ENCODE measurements at places on chromosomes 13 and 19.

DNA sequence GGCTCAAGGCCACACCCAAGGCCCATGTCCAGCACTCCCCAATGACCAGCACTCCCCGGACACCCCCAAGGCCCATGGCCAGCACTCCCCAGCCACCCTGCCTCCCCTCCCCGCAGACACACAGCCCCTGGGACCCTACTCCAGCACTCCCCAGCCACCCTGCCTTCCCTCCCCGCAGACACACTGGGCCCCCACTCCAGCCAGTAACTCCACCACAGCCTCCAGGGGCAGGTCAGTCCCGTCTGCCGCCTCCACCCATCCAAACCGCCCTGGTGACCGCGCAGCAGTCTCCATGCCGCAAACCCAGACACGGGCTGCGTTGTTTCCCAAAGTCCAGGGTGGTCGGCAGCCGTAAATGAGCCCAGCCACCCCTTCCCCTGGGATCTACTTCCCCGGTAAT lies 70.7 kb downstream of the SPACA7 start:
- DNase-seq = no peak

DNA sequence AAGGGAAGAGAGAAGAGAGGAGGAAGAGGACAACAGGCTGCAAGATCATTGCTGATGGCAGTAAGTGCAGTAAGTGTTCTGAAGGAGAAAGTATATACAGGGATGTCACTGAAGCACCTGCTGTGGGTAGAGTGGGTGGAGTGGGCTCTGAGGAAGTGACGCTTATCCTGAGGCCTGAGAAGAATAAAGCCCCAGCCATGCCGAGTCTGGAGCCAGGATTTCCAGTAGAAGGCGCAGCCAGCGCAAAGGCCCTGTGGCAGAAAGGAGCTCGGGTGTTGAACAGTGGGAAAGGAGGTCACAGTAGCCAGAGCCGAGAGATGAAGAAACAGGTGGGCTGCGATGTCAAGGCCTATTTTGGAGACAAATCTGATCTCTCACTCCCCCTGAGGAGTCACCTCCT lies 31.8 kb upstream of the ADGRE5 start:
- no peak for DNase-seq

DNA sequence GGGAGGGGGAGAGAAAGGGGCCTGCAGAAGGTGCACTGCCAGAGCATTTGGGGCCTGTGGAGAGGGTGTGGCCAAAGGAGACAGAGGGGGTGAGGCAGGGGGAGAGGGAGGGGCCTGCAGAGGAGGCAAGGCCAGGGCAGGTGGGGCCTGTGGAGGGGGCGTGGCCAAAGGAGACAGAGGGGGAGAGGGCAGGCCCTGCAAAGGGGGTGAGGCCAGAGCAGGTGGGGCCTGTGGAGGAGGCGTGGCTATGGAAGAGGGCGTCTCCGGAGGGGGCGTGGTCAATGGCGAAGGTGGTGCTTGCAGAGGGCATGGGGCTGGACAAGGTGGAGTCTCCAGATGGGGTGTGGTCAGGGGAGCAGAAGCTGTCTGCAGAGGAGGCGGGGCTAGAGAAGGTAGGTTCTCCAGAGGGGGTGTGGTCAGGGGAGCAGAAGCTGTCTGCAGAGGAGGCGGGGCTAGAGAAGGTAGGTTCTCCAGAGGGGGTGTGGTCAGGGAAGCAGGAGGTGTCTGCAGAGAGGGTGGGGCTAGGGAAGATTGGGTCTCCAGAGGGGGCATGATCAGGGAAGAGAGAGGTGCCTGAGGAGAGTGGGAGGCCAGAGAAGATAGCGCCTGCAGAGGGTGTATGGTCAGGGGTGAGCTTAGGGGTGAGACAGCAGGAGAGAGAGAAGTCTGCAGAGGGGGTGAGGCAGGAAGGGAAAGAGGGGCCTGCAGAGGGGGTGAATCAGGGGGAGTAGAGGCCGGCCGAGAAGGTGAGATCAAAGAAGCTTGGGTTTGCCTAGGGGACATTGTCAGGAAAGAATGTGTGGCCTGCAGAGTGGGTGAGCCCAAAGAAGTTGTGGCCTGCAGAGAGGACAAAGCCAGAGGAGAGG lies 3.4 kb downstream of the PRR36 start:
- DNase-seq = no peak

- DNase-seq = no peak
Measured at GRCh38 chr13:95570016-95570415, 17.5 kb downstream of the CLDN10 start.

DNA sequence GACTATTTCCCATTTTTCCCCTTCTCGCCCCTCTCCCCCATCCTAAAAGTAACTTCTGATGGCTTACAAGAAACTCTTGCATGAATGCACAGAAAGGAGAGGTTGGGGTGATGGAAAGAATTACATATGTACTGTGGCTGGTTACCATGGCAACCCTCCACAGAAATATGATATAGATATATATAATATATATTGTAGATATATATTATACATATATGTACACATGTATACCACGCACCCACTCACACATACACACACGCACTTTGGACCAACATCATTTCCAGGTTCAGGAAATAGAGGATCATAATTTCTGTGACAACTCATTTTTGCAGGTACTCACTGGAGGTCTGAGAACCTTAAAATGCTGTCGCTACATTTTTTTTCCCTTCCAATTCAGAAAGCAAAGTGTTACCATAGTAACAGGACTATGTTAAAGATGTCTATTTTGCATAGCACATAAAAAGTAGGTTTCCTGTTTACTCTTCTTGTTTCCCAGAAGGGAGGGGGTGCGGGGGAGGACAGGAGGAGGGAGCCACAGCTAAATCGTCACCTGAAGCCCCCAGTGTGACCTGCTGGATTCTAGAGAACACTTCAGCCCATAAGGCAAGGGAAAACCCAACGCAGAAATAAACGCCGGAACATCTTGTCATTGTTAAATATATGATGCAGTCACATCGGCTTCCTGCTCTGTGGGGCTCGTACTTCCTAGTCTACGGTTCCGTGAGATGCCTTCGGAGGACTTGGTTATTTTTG lies 44.7 kb downstream of the EFNB2 start:
- DNase-seq = no peak

DNA sequence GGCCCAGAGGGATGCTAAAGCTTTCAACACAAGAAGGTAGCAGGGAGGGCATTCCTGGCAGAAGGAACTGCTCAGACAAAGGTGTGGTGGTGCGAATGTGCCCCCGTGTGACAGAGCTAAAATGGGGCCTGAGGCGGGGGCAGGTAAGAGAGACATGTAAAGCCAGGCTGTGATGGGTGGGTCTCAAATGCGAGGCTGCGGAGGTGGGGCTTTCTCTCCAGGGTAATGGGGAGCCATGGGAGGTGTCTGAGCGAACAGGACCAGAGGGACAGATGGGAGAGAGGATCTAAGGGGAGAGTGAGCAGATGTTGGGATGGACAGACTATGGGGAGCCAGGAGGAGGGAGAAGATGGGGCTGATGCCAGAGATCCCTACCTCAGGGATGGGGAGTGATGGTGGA lies 44.7 kb upstream of the NFIC start:
- no peak for DNase-seq

GRCh38 chr13:85236413-85236812 lies 562.8 kb downstream of the SLITRK6 start:
- no peak for DNase-seq

- no peak for DNase-seq
Measured at GRCh38 chr13:112453874-112454647, 77.9 kb downstream of the SPACA7 start.

- no peak for DNase-seq
Measured at GRCh38 chr13:47826471-47826870, 174.6 kb downstream of the SUCLA2 start.

- no peak for DNase-seq
Measured at GRCh38 chr19:8221161-8221560, 12.0 kb downstream of the CERS4 start.

DNA sequence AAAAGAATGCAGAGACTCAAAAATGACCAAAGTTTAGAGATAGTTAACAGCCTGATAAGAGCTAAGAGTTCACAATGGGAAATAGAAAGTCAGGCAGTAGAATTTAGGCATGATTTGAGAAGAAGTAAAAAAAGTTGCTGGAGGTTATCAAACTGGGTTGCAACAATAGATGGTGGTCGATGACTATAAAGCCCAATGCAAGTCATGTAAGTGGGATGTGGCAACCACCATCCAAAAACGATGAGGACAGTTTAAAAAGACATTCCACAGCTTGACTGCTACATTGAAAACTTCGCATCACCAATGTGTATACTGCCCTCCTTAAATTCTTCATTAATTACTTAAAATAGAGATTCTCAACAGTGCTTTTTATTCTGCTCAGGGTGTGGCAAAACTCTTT lies 19.7 kb downstream of the ELF1 start:
- DNase-seq = no peak

GRCh38 chr13:67200605-67201004 lies 29.5 kb downstream of the PCDH9 start:
- no peak for DNase-seq

DNA sequence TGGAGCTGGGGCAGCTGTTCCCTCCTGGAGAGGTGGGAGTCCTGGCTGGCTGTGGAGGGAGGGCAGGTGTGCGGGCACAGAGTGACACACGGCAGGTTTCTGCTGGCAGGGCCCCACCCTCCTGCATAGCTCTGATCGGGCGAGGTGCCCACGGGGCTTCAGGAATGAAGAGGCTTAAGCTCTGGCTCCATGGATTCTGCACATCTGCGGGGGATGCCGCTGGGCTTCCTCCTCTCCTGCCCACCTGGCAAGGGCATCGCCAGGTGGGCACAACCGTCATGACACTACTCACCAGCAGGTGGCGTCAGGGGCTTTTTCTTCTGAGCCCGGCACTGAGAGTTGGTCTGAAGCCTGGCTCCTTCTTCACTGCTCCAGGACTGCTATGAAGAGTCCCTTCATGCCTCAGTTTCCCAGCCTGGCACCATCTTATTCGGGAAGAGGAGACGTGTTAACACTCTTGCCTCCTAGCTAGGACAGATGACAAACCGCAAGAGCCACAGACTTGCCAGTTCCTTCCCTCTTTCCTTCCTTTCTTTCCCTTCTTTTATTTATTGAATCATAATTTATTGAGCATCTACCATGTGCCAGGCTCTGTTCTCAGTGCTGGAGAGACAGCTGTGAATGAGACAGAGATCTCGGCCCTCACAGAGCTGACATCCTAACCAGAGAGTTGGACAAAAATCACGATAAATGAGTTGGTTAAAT lies 15.2 kb upstream of the PAK4 start:
- DNase-seq = peak; percentile 62

- no peak for DNase-seq
Measured at GRCh38 chr13:110445183-110445582, 116.3 kb downstream of the RAB20 start.

DNA sequence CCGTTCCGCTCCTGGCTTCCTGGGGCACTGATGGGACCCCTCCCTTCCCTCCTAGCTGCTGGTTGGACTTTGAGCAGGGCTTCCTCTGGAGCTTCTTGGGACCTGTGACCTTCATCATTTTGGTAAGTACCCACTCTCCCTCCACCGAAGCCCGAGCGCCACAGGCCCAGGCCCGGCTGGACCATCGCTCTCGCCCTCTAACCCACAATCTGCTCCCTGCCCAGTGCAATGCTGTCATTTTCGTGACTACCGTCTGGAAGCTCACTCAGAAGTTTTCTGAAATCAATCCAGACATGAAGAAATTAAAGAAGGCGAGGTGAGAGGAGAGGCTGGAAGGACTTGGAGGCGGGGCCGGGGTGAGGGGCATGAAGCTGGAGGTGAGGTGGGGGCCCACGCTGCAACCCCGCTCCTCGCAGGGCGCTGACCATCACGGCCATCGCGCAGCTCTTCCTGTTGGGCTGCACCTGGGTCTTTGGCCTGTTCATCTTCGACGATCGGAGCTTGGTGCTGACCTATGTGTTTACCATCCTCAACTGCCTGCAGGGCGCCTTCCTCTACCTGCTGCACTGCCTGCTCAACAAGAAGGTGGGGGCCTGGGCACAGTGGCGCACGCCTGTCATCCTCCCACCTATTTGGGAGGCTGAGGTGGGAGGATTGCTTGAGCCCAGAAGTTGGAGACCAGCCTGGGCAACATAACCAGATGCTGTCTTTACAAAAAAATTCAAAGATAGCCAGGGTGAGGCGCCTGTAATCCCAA lies 12.3 kb downstream of the DDX39A start:
- DNase-seq = no peak

GRCh38 chr13:44317752-44318151 lies 55.9 kb upstream of the SERP2 start:
- DNase-seq = no peak

GRCh38 chr19:53545271-53546065 lies 7.5 kb downstream of the ZNF331 start:
- DNase-seq = no peak

- no peak for DNase-seq
Measured at GRCh38 chr19:814152-815078, 7.3 kb downstream of the PLPPR3 start.

DNA sequence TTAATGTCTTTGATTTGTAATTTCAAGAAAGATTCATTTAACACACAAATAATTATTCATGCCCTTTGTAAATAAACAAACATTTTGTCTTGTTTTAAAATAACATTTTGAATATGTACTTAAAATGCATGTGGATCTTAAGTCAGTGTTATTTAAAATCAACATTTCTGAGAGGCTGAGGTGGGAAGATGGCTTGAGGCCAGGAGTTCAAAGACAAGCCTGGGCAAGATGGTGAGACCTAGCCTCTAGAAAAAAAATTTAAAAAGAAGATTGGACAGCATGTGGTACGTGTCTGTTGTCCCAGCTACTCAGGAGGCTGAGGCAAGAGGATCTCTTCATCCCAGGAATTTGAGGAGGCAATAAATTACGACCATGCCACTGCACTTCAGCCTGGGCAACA lies 1268.2 kb downstream of the SLITRK1 start:
- no peak for DNase-seq

GRCh38 chr19:39304701-39305571 lies 8.7 kb downstream of the IFNL1 start:
- DNase-seq = no peak

GRCh38 chr13:68998056-68998455 lies 1109.6 kb upstream of the ATXN8OS start:
- DNase-seq = no peak

DNA sequence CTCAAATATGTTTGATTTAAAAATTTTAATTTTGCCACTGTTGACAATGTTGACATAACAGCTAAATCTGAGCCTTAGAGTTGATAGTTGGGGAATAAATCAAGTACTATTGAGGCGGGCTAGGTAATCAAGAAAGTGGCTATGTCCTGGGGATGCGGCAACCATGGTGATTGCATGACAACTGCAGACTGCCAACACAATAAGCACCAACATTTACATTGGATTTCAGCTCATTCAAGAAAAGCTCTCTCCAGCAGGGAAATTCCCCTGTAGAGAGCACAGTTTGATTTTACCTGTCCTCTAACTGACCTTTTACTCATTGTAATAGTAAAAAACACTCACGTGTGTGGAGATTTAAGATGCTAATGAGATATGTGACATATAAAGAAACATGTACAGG lies 63.1 kb downstream of the ZNF100 start:
- no peak for DNase-seq

- DNase-seq = no peak
Measured at GRCh38 chr13:47639738-47640447, 361.2 kb downstream of the SUCLA2 start.

DNA sequence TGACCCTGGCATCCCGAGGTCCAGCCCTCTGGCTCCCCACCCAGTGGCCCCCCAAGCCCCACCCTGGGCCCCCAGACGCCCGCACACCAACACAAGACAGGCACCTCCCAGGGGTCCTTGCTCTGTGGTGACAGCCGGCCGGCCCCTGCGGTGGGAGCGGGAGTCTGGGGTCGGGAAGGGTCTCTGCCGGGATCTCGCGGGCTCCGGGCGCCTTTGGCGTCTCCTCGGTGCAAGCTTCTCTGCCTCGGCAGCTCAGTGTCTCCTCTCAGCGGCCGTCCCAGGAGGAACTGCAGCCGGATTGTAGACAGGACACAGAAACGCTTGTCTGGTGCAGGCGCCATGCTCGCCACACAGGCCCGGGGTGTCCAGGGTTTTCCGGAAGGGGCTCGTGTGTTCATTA lies 43.7 kb downstream of the TMEM255B start:
- DNase-seq = no peak

GRCh38 chr13:33520468-33520839 lies 234.9 kb upstream of the STARD13 start:
- DNase-seq = no peak

Data from stimulated activated CD8-positive, alpha-beta memory T cell treated with anti-CD3 and anti-CD28 coated beads, Interleukin-4, amount 100 ng/mL, for 4 hours (primary cell).